ENCODE measurements at places on chromosomes 16 and 17. TPM values are rescaled to one million over a fixed set of nuclear protein-coding genes. Genes with fewer than 3 reads are reported as not detected.

DNA sequence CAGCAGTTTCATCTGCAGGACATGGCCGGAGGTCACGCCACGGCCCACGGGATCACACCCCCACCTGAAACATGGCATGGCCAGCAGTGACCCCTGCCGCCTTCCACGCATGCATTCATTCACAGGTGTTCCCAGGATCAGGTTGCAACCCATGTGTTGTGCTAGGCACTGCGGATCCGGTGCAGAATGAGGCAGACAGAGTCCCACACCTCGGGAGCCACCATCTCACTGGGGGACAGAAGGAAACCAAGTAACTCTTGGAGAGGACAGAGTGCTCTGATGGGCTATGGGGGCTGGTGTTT, 4.3 kb upstream of the MSRB1 start:
- no peak overlapping the region for H3K4me3 ChIP-seq
- no peak for DNase-seq
- H3K36me3 ChIP-seq: no peaks in the 10 kb centered on the region

GRCh38 chr17:36722121-36722902, 120.9 kb downstream of the MRM1 start:
- peak overlapping the region; percentile 65 for H3K4me3 ChIP-seq
- H3K27me3 ChIP-seq: peaks cover 3% of the 10 kb centered on the region
- DNase-seq: peak; percentile 68
- no peaks in the 10 kb centered on the region for H3K36me3 ChIP-seq
- H3K27ac ChIP-seq: no peak overlapping the region

GRCh38 chr17:15414532-15415306, 52.7 kb downstream of the CDRT4 start:
- H3K4me1 ChIP-seq: peaks cover 17% of the 10 kb centered on the region
- DNase-seq: no peak
- no peak overlapping the region for H3K4me3 ChIP-seq
- H3K27ac ChIP-seq: no peak overlapping the region
- H3K36me3 ChIP-seq: no peaks in the 10 kb centered on the region

The GLIS2 gene
- 19.5 TPM for total RNA-seq

The CDH15 gene
- 0.41 TPM for total RNA-seq

DNA sequence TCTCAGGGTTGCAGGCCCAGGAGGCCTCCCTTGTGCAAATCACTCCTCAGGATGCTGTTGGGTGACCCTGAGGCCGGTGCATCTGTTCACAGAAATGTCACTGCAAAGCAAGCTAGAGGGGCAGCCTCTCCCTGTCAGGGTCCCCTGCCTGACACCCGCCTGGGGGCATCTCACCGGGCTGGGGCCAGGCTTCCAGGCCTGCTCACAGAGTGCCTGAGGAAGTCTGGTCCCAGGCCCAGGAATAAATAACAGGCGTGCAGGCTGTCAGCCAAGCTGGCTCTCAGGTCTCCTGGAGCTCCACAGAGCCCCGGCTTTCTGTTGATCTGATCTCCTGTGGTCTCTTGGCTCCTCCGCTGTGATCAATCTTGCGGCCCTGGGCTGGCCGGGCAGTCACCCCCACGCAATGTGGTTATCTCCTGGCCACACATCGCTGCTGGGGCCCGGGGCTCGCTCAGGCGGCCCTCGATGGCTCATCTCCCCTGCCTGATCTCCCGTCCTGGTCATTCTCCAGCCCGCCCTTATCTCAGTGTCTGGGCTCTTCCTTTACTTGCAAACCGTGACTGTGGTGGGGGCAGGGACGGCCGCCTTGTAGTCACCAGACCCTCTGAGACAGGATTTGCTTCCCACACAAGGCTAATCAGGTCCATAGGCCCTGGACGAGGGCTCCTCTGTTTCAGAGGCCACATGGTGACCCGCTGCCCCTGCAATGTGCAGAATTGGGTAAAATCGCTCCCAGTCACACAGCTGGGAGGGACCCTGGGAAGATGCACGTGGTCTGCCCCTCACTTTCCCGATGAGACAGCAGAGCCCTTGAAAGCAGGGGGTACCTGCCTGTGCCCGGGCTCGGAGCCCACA, 231.2 kb upstream of the GSE1 start:
- no peak for DNase-seq
- peaks cover 12% of the 10 kb centered on the region for H3K4me1 ChIP-seq
- H3K27me3 ChIP-seq: no peaks in the 10 kb centered on the region

- H3K4me3 ChIP-seq: no peak overlapping the region
- DNase-seq: no peak
- peaks cover 4% of the 10 kb centered on the region for H3K27me3 ChIP-seq
- peaks cover 97% of the 10 kb centered on the region for H3K36me3 ChIP-seq
- no peak overlapping the region for H3K27ac ChIP-seq
These were observed 127.7 kb upstream of the ZNF267 start for GRCh38 chr16:31745900-31746299.

The CA7 gene
- total RNA-seq: 2.2 TPM

- DNase-seq: peak; percentile 98
- no peak overlapping the region for H3K27ac ChIP-seq
- peaks cover 22% of the 10 kb centered on the region for H3K4me1 ChIP-seq
- no peaks in the 10 kb centered on the region for H3K27me3 ChIP-seq
- no peak overlapping the region for H3K4me3 ChIP-seq
These were observed 19.1 kb upstream of the STAC2 start for GRCh38 chr17:39244600-39245570.

The ACE gene
- 7.0 TPM for total RNA-seq

DNA sequence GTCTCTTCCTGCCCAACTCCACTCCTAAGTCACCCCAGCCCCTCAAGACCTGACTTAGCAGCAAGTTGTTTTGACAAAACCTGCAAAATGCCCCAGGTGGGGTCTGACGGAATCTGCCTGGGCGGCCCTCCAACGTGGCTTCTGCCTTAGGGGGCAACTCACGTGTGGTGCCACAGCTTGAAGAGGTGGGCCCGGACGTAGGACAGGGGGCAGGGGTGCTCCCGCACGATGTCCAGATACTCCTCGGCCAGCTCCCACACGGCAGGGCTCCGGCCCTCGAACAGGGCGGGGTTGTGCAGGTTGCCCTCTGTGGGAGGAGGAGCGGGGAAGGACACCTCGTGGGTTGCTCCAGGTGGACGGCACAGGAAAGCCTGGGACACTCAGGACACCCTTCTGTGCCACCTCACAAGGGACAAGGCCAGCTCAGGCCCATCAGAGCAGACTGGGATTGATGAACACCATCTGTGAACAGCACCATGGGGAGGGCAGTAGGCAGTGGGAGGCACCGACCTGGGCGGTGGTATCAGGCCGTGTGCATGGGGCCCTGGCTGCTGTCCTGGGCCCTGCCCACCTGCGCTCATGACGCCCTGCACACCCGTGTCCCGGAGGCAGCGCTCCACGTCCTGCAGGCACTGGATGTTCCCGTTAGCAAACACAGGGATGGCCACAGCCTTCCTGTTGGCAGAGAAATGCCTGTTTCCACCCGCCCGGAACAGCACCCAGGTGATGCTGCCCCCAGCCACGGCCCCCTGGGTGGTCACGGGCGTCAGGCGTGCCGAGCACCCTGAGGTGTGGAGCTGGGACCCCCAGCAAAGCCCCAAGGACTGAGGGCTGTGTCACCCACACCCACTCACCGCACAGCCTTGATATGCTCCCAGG, 4.3 kb downstream of the DUS1L start:
- no peaks in the 10 kb centered on the region for H3K27me3 ChIP-seq
- no peak for DNase-seq
- no peak overlapping the region for H3K27ac ChIP-seq
- 0 out of 2 replicates have a peak, but pooled peaks cover 2% of the 10 kb centered on the region for H3K4me1 ChIP-seq
- peaks cover 3% of the 10 kb centered on the region for H3K36me3 ChIP-seq

The NEUROD2 gene
- total RNA-seq: not detected

GRCh38 chr17:43553573-43553972, 7.4 kb upstream of the ETV4 start:
- no peak overlapping the region for H3K4me3 ChIP-seq
- H3K4me1 ChIP-seq: peaks cover 58% of the 10 kb centered on the region
- H3K27me3 ChIP-seq: no peaks in the 10 kb centered on the region
- peak overlapping the region; percentile 86 for H3K27ac ChIP-seq
- H3K36me3 ChIP-seq: no peaks in the 10 kb centered on the region

The TBC1D3B gene
- total RNA-seq: 6.3 TPM

The G6PC1 gene
- total RNA-seq: not detected

The CX3CL1 gene
- 0.66 TPM for total RNA-seq

DNA sequence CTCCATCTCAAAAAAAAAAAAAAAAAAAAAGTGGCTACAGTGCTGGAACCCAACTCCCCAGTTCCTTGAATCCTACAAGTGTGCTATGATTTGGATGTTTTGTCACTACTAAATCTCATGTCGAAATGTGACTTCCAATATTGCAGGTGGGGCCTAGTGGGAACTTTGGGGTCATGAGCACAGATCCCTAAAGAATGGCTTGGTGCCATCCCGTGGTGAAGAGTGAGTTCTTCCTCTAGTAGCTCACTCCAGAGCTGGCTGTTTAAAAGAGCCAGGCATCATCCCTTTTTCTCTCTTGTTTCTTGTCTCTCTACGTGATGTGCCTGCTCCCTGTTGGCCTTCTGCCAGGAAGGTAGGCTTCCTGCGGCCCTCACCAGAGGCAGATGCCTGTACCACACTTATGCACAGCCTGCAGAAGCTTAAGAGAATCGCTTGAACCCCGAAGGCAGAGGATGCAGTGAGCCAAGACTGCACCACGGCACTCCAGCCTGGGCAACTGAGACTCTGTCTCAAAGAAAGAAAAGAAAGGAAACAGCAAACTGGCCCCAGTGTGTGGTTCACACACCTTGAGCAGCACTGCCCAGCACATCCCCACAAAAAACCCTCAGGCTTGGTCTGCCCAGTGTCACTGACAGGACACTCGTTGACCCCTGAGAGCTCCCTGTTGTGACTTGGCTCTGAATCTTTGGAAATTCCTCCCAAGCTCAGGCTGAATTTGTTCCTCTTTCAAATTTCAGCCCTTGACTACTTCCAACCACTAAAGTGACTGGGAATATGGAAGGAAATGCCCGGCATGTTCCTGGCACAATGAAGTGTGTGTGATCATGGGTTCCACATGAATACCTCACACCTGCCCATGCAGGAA, 3.1 kb downstream of the MT1E start:
- no peak for DNase-seq
- H3K4me3 ChIP-seq: no peak overlapping the region
- peaks cover 98% of the 10 kb centered on the region for H3K27me3 ChIP-seq
- H3K27ac ChIP-seq: no peak overlapping the region

GRCh38 chr16:4574919-4575705, 19.0 kb downstream of the C16orf96 start:
- H3K36me3 ChIP-seq: no peaks in the 10 kb centered on the region
- H3K4me3 ChIP-seq: no peak overlapping the region
- H3K4me1 ChIP-seq: peaks cover 18% of the 10 kb centered on the region
- peaks cover 5% of the 10 kb centered on the region for H3K27me3 ChIP-seq
- DNase-seq: peak; percentile 66
- no peak overlapping the region for H3K27ac ChIP-seq

GRCh38 chr16:87703835-87704375, 61.9 kb downstream of the KLHDC4 start:
- H3K4me1 ChIP-seq: peaks cover 8% of the 10 kb centered on the region
- no peak overlapping the region for H3K27ac ChIP-seq
- H3K27me3 ChIP-seq: no peaks in the 10 kb centered on the region
- H3K4me3 ChIP-seq: no peak overlapping the region
- peaks cover 18% of the 10 kb centered on the region for H3K36me3 ChIP-seq
- no peak for DNase-seq

The GNGT2 gene
- 0.70 TPM for total RNA-seq

- H3K4me1 ChIP-seq: no peaks in the 10 kb centered on the region
- H3K4me3 ChIP-seq: no peak within 1 kb of the TSS
- H3K27ac ChIP-seq: peak within 1 kb of the TSS; percentile 39
- H3K36me3 ChIP-seq: no peaks in the 10 kb centered on the region
These were observed at the start of gene TMED6 for GRCh38 chr16:69351309-69352027. TMED6 (minus strand) TSS chr16:69351786; CDS start chr16:69351753, 33 bp downstream.

GRCh38 chr16:77548766-77549165, 113.9 kb upstream of the ADAMTS18 start:
- peaks cover 2% of the 10 kb centered on the region for H3K27me3 ChIP-seq
- peaks cover 11% of the 10 kb centered on the region for H3K4me1 ChIP-seq
- H3K36me3 ChIP-seq: no peaks in the 10 kb centered on the region
- H3K27ac ChIP-seq: no peak overlapping the region

GRCh38 chr16:89360760-89361435, 129.5 kb downstream of the ANKRD11 start:
- H3K36me3 ChIP-seq: no peaks in the 10 kb centered on the region
- H3K27ac ChIP-seq: peak overlapping the region; percentile 95
- DNase-seq: no peak
- H3K4me1 ChIP-seq: peaks cover 79% of the 10 kb centered on the region

DNA sequence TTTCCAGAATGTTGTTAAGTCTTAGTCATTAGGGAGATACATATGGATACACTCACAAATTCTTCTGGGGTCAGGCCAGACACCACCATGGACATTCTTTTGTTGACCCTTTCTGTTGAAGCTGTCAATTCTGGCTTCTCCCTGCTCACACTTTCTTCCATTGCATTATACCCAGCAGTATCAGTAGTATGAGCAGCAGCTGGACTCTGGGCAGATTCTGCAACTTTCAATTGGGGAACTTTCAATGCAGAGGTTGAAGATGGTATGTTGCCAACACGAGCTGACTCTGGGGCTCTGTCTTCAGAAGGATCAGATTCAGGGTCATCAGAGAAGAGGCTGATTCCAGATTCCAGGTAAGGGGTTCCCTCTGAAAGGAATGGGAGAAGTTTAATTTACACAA, 45.8 kb downstream of the RND2 start:
- H3K27me3 ChIP-seq: no peaks in the 10 kb centered on the region
- H3K4me1 ChIP-seq: peaks cover 8% of the 10 kb centered on the region

DNA sequence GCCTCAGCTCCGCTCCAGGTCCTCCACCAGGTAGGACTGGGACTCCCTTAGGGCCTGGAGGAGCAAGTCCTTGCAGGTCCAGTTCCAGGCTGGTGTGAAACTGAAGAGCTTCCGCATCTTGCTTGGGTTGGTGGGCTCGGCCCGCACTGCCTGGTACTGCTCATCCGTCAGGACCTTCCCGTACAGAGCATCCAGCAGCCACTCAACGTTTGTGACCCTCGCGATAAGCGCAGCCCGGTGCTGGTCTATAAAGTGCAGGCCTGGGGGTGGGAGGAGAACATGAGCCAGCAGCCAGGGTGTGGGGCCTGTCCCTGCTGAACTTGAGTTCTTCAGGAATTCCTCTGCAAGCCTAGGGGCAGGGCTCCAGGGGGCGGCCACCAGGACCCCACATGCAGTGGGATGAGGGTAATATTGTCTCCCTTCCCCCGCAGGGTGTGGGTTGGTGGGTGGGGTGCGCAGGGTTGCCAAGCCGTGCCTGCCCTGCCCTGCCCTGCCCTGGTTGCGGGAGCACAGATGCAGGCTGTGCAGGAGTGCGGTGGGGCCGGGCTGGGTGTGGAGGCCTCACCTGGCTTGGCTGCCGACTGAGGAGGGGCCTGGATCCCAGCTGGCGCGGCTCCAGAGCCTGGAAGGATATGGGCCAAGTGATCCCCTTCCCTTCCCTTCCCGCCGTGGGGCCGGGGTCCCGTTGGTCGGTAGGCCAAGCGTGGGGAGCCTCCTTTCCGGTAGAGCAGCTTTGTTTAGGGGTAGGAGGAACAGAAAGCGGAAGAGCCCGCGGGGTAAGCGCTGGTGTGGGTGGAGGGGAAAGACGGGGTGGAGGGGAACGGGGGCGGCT, 762 bp downstream of the PYCARD start:
- H3K27ac ChIP-seq: no peak overlapping the region
- H3K4me3 ChIP-seq: peak overlapping the region; percentile 83
- H3K36me3 ChIP-seq: peaks cover 7% of the 10 kb centered on the region
- peak; percentile 54 for DNase-seq
- H3K27me3 ChIP-seq: peaks cover 26% of the 10 kb centered on the region

GRCh38 chr17:32807577-32807976, 69.3 kb downstream of the MYO1D start:
- no peaks in the 10 kb centered on the region for H3K27me3 ChIP-seq
- H3K27ac ChIP-seq: 0 out of 2 replicates have a peak overlapping the region, but pooled peaks have one; percentile 36
- H3K36me3 ChIP-seq: no peaks in the 10 kb centered on the region
- DNase-seq: no peak

- DNase-seq: no peak
- H3K4me3 ChIP-seq: no peak overlapping the region
- no peak overlapping the region for H3K27ac ChIP-seq
- H3K27me3 ChIP-seq: no peaks in the 10 kb centered on the region
- H3K4me1 ChIP-seq: peaks cover 66% of the 10 kb centered on the region
- H3K36me3 ChIP-seq: no peaks in the 10 kb centered on the region
These were observed 150.0 kb downstream of the SDK2 start for GRCh38 chr17:73493956-73494926.
